ENCODE measurements at places on chromosomes 2 and 18. TPM values are rescaled to one million over a fixed set of nuclear protein-coding genes. Genes with fewer than 3 reads are reported as not detected.

GRCh38 chr2:197675711-197676188 is 363 bp upstream of the RFTN2 start:
- peak overlapping the region; percentile 40 for H3K4me3 ChIP-seq
- H3K4me1 ChIP-seq, result peaks cover 31% of the 10 kb centered on the region
- H3K27ac ChIP-seq, result no peak overlapping the region

- no peak for DNase-seq
- H3K36me3 ChIP-seq, result no peaks in the 10 kb centered on the region
Observed at GRCh38 chr2:56376699-56377665, 193.2 kb downstream of the CCDC85A start.

- no peaks in the 10 kb centered on the region for H3K36me3 ChIP-seq
- no peaks in the 10 kb centered on the region for H3K4me1 ChIP-seq
- no peak for DNase-seq
- H3K27ac ChIP-seq, result no peak overlapping the region
- H3K4me3 ChIP-seq, result no peak overlapping the region
- H3K27me3 ChIP-seq, result no peaks in the 10 kb centered on the region
Observed at GRCh38 chr2:155645791-155646190, 686.7 kb downstream of the NR4A2 start.

DNA sequence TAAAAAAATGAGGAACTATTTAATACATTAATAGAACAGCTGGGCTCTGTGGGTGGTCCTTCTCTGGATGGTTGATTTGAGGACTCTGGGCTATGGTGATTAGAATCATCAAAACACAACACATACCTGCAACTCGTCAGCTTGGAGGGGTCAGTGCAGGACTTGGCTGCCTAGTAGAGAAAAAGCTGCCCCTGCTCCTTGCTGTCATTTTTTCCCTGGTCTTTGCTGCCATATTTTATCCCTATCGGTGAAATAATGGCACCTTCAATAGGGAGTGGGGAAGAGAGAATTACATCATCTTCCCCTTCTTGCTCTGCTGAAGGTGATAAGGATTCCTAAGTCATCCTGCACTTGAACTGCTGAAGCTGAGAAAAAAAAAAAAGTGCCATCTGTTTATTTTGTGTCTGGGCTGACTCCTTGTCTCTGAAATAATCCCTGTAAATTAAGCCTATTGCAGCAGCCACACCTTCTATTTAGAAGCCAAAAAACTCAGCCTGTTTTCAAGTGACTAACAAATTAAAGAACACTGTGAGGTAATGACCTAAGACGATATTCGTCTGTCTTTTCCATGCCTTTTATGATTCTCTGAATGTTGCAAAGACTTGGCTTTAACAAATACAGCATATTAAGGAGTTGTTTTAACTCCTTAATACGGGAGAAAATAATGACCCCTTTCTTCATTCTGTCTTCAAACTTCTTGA is 89.3 kb downstream of the ACVR1 start:
- peaks cover 42% of the 10 kb centered on the region for H3K4me1 ChIP-seq
- H3K4me3 ChIP-seq, result no peak overlapping the region
- H3K27ac ChIP-seq, result no peak overlapping the region

The IL1RL1 gene
- not detected for total RNA-seq

Data from neural progenitor cell (in vitro differentiated cells).